ENCODE measurements at places on chromosomes 3 and 15.

- DNase-seq: no peak
Observed at GRCh38 chr15:75356006-75356405, 9.2 kb downstream of the NEIL1 start.

DNA sequence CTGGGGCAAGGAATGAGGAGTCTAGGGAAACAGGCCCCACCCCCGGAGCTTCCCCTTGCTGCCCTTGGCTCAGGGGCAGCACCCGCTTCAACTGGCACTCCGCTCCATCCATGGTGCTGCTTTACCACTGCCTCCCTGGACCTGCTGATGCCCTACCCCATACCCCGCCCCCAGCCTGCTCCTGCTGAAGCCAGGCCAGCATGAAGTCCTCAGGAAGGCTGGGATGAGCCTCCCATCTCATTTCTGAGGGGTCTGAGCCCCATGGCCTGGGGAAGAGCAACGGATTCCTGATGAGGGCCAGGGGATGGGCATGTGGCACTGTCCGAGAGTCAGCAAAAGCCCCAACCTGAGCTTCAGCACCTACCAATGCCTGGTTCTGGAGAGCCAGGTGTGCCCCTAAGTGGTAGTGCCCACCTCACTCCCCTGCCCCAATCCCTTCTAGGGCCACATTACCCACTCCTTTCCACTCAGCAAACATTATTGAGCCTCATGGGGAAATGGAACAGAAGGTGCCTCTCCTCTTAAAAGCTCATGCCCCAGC, 21.0 kb downstream of the SEC61A1 start:
- no peak for DNase-seq

- no peak for DNase-seq
Observed at GRCh38 chr15:23854912-23855659, 168.0 kb upstream of the NDN start.

- DNase-seq: peak; percentile 43
Observed at GRCh38 chr15:74956648-74957475, at the start of gene RPP25. Gene RPP25, minus strand, starts transcription at chr15:74956772. Its CDS starts 189 bp downstream, at chr15:74956583.

DNA sequence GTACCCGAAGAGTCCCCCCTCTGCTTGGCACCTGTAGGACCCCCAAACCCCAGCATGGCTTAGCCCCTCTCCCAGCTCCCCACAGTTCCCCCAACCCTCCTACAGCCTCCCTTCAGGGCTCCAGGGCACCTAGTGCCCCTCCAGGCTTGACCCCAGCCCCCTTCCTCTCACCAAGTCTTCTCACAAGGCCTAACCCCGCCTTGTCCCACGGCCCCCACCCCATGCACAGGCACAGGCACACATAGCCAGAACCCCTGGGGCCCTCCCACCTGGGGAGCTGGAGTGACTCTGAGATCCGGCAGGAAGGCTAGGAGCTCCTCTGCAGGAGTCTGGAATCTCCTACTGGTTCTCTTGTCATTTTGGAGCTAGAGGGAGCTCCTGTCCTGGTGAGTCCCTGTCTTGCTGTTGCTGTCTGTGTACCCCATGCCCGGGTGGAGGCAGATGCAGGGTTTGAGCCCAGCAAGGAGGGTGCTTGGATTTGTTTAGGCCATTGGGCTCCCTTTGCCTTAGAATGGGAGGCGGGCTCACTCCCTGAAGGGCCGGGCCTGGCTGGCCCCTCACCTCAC, 39.6 kb downstream of the KLF13 start:
- no peak for DNase-seq

GRCh38 chr3:116270056-116270455, 175.2 kb downstream of the LSAMP start:
- DNase-seq: no peak

- no peak for DNase-seq
Observed at GRCh38 chr3:74518610-74519009, 95.8 kb downstream of the CNTN3 start.

- no peak for DNase-seq
Observed at GRCh38 chr15:71437919-71438318, 322.6 kb downstream of the THSD4 start.

- no peak for DNase-seq
Observed at GRCh38 chr15:41438206-41438605, 21.3 kb downstream of the RTF1 start.

DNA sequence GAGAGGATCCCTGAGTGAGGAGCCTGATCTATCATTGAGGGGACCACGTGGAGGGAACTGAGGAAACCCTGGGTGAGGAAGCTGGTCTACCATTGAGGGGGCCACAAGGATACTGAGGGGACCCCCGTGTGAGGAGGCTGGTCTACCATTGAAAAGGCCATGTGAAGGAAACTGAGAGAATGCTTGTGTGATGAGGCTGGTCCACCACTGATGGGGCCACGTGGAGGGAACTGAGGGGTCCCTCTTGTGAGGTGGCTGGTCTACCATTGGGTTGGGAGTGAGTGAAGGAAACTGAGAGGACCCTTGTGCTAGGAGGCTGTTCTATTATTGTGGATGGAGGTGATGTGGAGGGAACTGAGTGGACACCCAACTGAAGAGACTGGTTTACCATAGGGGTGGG, 161.3 kb downstream of the FBLN2 start:
- no peak for DNase-seq

DNA sequence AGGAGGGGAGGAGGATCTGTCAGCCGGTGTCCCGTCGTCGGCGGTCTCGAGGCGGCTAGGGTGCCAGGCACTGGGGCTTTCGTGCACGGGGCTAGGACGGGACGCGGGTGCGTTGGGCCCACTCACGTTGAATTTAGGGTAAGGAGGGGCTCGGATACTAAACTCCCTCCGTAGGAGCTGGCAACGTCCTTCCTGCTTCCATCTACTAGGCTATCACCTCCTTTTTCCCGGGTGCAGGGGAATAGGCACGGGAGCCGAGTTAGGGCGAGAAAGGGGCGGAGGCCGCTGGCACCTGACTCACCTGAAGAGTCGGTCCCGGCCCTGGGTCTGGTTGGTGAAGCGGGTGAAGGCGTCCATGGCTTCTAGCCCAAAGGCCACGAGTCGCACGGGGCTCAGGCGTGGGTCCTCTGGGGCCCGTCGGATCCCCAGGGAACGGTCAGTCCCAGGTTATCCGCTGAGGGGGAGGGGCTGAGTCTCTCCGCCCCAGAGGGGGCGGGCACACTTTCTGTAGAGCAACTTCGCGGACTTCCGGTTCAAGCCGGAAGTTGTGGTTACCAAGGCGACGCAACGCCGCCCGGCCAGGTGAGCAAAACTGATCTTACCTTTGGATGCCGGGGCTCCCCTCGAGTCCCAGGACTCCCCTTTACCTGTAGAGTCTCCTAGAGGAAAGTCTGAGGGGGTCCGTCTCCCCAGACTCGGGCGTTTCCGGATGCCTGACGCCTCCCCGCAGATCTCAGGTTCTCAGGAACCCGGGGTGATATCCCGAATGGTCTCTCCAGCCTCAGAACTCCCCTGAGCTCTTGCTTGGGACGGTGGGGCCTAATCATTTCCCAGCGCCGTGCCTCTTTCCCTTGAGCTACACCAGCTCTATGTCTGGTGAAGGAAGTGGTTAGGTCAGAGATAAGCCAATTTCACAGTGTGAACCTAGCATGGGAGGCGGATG, at the start of the genes PEX11A and WDR93:
Gene PEX11A (minus strand): TSS at position 479 of the 943 bp plus-strand sequence. CDS start 122 bp downstream, at position 357.
Gene WDR93 (plus strand): TSS at position 536 of the 943 bp plus-strand sequence. CDS start 10,936 bp downstream, outside the sequence.
- DNase-seq: peak; percentile 21

DNA sequence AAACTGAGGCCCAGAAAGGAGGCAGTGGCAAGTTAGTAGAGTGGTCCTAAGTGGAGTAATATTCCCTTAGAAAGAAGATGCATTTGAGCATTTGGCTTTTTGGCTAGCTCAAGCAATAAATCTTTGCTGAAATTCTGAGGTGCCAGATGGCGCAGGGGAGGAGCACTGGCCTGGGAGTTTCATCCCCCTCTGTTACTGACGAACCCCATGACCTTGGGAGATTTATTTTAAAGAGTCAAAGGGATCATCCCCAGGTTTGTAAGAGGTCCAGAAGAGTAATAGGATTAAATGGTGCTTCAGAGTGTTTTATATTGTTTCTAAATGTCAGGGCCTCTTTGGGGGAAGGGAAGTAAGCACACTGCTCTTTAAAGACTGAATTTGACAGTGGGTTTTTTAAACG, 85.1 kb upstream of the PIAS1 start:
- no peak for DNase-seq

DNA sequence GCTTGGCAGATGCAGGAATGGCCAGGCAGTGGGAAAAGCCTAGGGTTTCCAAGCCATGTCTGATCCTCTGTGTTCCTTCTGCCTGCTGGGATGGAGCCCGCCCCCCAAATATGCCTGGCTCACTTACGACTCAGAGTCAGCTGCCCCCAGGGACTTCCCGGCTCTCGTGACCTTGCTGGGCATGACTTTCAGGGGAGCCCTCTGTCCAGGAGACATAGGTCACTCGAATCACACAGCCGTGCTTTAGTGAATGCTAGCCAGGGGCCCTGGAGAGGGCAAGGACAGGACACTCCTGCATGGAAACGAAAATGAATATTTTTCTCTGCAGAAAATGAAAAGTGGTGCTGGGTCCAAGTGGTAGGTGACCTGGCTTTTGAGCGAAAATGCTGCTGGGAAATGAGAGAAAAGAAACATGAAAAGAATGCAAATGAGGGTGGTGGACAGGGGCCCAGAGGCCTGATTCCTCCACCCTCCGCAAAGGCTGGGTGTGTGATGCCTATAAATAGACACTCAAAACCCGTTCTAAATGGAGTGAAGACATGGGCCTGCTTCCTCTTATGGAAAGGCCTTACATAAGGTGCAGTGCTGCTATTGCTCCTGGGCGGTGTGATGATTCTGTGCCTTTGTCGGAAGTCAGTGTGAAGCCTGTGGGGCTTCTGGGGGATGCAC, 107.4 kb downstream of the APBA2 start:
- DNase-seq: no peak

DNA sequence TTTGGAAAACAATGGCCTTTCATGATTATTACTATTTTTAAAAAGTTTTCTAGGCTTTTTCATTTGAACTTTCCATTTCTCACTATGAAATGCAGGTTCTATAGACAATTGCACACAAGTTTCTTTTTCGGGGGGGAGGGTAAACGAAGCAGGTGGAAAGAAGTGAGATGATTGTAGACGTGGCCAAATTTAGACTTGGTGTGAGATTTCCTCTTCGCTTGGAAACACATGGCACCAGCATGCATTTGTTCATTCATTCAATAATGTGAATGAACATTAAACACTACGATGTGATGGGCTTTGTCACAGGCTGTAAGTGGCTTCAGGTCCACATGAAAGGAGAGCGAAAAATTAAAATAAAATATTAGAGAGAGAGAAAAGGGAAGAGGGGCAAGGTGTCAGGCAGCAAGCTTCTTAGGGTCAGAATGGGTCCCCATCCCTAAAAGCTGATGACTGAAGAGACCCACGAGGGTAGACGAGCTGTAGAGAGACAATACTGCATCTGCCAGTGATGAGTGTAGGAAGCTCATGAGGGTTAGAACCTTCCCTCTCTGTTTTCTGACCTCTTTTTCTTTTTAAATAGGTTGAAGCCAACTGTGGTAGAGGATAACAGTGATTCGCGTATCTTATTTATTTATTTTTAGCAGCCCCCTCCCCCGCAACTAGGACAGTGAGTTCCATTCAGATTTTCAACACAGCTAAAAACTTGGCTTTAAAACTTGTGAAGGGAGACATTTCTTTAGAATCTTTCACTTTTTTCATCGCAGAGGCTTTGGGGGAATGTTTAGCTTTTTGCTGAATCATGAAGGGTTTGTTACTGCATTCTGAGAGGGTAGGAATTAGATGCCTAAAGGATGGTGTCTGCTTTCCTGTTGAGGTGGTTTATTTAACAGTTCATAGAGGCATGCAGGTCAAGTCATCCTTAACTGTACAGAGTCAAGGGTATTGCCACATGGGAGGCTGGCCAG, 36.2 kb downstream of the GAP43 start:
- DNase-seq: no peak

DNA sequence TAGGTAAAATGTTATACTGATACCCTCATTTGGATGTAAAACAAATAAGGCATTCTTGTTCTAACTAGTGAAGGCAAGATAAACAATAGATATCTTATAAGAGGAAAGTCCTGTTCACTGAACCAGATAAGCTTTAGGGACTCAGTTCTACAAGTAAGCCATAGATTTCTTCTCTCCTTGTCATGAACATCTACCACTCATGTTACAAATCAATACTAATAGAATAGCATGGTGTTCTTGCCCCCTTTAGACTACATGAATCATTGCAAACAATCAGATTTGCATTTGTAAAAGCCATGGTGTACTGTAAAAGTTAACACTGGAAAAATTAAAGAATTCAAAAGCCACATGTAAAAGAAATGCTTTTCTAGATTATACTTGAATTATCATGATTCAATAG, 500.1 kb downstream of the NLGN1 start:
- no peak for DNase-seq

- DNase-seq: no peak
Observed at GRCh38 chr15:61449186-61449702, 220.1 kb upstream of the RORA start.

- DNase-seq: no peak
Observed at GRCh38 chr15:80811781-80812315, 32.7 kb downstream of the CEMIP start.

GRCh38 chr3:131608296-131608695, 105.5 kb upstream of the MRPL3 start:
- no peak for DNase-seq

DNA sequence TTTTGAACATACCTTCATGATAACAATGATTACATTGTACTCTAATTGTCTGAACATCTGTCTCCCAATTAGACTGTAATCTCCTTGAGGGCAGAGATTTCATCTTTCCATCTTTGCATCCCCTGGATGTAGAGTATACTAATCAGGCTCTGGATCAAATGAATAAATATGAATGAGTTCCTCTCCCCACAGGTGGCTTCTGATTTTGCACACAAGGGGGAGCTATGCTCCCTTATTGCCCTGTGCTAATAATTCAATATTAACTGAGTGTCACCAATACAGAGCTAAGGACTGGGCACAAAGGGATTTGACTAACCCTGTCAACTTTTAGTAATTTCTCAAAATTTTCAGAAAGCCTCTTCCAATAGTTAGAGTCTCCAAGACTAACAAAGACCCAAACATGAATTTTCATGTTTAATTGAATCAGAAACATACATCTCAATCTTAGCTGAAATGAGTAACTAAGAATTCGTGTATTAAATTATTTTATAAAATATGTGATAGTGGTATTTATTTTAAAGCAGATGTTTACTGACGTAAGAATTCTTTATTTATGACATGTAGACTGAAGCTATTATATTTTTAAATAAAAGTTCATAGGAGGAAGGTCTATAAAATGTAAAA, 3.0 kb downstream of the DUOXA1 start:
- DNase-seq: no peak

- DNase-seq: no peak
Observed at GRCh38 chr3:45940781-45941365, 2.4 kb upstream of the CXCR6 start.

DNA sequence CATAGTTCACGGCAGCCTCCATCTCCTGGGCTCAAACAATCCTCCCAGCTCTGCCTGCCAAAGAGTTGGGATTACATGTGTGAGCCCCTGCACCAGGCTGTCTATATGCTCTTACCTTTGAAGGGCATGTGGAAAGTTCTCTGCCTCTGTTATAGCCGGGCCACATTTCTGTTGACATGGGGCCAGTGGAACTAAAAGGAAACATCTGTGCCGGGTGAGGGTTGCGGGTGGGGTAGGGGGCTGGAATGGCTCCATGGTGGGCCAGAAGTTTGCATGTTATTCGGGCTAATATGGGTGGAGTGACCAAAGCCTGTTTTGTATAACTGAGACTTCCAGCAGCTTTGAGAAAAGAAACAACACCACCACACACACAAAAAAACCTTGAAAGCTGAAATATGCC, 8.3 kb upstream of the CLEC3B start:
- no peak for DNase-seq

- DNase-seq: no peak
Observed at GRCh38 chr3:162769564-162769963, 1273.0 kb downstream of the OTOL1 start.

GRCh38 chr3:107727102-107727501, 204.3 kb downstream of the BBX start:
- DNase-seq: no peak

Data from activated gamma-delta T cell (primary cell).